Naive thymus-derived CD8-positive, alpha-beta T cell (primary cell): ENCODE measurements at places on chromosomes 11 and 22. TPM values are rescaled to one million over a fixed set of nuclear protein-coding genes. Genes with fewer than 3 reads are reported as not detected.

Gene TNNI2
- total RNA-seq, result not detected

Gene PDGFD
- total RNA-seq, result 0.44 TPM

GRCh38 chr11:102920118-102920684 lies 35.3 kb downstream of the MMP13 start:
- DNase-seq, result no peak

DNA sequence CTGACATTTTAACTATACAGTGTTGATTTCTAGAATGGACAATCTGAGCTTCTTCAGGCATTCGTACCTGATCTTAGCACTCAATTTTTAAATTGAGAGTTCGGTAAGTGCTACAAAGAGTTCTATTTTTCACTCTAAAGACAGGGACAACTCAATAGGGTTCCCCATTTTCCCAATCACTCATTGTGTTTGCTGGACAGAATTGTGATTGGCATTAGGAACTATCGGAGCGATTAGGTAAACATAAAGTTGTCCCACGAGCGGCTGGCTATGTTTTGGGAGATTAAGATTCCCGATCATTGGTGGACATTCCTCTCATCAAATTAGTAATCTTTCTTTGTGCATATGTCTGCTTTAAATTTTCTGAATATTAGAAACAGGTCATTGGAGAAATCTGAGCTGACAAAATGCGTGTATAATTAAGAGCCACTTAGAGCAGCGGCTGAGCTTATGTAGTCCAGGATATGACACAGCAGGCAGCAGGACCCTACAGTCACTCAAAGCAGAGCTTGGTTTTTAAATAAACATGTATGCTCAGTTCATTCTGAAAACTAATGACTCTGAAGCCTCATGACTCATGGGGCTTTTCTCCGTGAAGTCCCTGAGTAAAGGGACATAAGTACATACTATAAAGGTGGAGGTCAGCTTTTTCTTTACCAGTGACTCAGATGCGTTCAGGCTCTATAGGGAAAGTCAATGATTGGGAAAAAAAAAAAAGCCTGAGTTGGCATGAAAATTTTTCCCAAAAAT lies 109.4 kb downstream of the GRIA4 start:
- no peak for DNase-seq

DNA sequence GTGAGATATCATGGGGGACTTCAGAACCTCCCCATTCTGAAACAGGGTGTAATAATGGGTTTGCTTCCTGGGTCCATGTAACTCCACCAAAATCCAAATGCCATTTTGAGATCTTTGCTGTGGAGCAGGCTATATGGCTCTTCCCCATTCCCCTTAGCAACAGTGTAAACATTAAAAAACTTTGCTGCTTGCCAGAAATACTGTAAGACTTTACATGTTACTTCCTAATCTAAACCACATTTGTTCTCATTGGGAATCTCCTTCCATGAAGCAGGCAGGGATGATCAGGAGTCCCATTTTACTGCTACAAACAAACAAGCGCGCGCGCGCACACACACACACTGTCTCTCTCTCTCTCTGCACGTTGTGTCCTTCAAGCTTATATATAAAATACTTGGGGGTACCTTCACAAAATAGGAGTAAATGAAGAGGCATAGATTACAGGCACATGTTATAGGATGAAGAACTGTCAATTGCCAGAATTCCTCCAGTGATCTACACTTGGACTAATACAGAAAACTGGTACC lies 86.5 kb downstream of the ANO3 start:
- DNase-seq, result no peak

- DNase-seq, result no peak
These were observed 19.4 kb downstream of the LRRC74B start for GRCh38 chr22:21064917-21065864.
